ENCODE measurements at places on chromosomes 13 and 19.

- no peak for DNase-seq
Measured at GRCh38 chr19:2132731-2133490, 18.5 kb downstream of the AP3D1 start.

DNA sequence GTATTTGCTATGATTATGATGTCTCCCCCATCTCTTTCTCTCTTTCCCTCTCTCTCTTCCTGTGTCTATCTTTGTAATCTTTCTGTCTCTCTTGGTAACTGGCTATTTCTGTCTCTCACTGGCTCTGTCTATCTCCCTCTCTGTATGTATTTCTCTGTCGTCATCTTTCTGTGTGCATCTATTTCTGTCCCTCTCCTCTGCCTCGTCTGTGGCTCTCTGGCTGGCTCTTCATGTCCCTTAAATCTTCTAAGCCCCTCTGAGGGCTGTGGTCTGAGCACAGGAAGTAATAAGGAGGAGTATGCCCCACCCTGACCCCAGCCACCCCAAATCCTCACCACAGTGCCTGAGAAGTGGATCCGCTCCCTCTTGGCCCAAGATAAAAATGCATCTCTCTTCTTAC is 104.4 kb downstream of the DNAJC15 start:
- DNase-seq = peak; percentile 4

DNA sequence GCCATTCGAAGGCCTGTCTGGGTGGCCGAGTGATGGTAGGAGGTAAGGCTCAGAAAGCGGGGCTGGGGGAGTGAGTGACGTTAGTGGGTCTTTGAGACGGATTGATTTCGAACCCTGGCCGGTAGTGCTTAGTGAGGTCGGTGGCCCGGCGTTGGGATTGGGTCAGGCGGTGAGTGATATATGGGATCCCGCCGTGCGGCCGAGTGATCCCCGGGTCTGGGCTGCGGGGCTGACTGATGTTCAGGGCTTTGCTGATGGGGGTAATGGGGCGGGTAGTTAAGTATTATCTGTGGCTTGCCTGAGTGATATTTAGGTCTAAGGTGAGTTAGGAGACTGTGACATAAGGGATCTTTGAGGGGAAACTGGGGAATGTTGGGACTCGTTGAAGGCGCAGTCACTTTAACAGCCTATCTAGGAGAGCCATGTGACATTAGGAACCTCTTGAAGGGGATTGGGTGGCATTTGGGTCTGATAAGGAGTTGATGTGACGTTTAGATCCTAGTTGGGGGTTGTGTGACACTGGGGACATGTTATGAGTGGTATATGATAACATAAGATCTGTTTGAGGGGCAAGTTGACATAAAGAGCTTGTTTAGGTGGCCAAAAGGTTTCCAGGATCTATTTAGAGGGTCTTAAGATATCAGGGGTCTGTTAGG is 543 bp downstream of the PSMC4 start:
- no peak for DNase-seq

DNA sequence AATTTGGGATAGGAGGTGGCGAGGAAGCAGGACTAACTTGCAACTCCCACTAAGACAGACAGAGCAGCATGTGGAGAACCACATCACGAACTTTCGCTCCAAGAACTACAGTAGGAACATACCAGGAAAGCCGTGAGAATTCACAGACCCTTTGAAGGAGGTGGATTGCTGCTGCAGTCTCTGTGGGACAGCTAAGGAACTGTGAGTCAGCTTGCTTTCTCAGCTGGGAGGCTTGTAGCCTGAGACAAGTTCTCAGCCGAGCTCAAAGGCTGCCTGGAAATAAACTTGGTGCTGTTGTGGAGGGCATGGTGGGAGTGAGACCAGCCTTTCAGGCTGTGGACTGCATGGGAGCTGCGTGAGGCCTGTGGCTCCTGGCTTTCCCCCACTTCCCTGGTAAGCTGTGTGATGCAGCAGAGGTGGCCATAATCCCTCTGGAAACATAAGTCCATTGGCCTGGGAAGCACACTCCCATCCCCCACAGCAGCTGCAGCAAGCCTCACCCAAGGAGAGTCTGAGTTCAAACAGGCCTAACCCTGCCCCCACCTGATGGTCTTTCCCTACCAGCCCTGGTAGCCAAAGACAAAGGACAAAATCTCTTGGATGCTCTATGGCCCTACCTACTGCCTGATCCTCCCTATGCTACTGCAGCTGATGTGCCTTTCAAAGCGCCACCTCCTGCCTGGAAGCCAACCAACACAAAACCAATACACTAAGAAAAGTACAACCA is 441.1 kb upstream of the HTR2A start:
- no peak for DNase-seq

GRCh38 chr19:2487842-2488241 is 11.9 kb downstream of the GADD45B start:
- DNase-seq = no peak

GRCh38 chr13:108213946-108214345 is 1.4 kb downstream of the LIG4 start:
- no peak for DNase-seq

DNA sequence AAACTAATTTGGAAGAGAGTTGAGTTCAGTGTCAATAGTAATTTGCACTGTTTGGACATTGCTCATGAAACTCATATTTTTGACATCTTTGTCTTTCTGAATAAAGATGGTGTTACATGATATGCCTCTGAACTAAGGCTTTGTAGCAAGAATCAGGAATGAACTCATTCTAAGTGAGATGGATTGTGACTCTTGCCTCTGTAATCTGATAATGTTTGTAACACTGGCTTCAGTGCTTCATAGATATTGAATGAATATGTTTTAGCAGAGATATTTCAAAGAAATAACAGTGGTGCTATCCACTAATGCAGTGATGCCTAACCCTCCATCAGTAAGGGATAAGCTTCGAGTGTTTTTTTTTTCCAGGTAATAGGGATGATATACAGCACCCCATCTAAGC is 32.9 kb downstream of the TEX26 start:
- no peak for DNase-seq

- DNase-seq = no peak
Measured at GRCh38 chr13:71880753-71881541, 13.9 kb upstream of the DACH1 start.

Measured in Kasumi-1 (cell line).